ENCODE measurements at places on chromosomes 7 and 10.

DNA sequence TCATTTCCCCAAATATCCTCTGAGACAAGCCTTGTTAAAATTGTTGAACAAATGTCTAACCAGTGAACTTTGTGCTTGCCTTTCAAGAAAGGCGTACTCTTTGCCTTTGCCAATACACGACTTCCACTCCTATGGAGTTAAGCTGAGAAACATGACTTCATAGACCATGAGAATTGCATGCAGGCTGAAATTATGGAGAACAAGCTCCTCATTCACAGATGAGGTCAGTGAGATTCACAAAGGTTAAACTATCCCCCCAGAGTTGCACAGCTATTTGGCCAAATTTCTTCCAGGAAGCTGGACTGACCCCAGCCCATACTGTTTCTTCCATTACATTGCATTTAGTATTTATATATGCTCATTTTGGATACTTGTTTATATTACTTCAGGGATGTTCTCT is 221.4 kb upstream of the SEMA3C start:
- no peak for DNase-seq

- DNase-seq = no peak
Observed at GRCh38 chr7:33886149-33886623, 19.2 kb upstream of the BMPER start.

- no peak for DNase-seq
Observed at GRCh38 chr10:73634421-73634820, 6.9 kb downstream of the MYOZ1 start.

- no peak for DNase-seq
Observed at GRCh38 chr10:79246606-79247275, 100.5 kb upstream of the PPIF start.

DNA sequence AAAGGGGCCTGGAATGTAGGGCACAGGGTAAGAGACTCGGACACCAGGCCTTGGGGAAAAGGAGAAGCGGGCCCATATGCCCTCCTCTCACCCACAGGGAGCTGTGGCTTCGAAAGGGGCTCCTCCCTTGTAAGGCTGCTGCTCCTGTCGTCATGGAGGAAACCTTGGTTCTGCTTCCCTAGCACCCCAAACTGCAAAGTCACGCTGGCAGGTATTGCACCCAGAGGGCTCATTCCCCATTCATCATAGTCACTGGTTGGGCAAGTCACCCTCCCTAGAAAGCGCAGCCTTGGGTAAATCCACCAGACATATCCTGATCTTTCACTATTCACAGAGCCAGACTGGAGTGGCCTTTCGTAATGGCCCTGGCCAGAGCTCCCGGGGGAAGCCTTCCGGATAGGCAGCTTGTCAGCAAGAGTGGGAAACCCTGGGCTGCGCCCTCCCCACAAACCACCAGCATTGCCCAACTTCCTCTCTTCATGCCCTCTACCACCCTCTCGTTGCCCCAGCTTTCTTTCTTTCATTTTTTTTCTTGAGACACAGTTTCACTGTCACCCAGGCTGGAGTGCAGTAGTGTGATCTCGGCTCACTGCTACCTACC is 121.0 kb downstream of the HIP1 start:
- DNase-seq = no peak

GRCh38 chr7:138407792-138408191 is 52.3 kb upstream of the TRIM24 start:
- no peak for DNase-seq

GRCh38 chr10:132471484-132471883 is 66.1 kb upstream of the INPP5A start:
- DNase-seq = no peak

DNA sequence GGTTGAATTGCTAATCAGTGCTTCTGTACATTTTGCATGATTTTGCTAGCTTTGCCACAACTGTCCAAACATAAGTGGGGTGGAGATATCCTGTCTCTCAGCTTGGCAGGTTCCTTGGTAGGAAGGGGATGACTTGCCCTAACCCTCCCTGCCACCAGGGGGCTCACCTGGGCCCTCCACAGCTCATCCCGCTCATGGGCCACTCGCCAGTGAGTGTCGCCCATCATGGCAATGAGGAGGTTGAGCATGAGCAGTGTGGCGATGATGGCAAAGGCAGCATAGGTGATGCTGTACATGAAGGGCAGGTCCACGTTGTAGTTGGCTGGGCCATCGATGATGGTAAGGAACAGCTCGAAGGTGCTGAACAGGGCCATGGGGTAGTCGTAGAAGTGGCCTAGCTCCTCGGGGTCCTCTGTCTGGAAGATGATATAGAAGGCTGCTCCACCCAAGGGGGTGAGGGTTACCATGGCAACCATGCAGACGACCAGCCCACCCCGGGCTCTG is 12.2 kb downstream of the TRPV6 start:
- DNase-seq = no peak

- no peak for DNase-seq
Observed at GRCh38 chr7:83599131-83599530, 49.8 kb downstream of the SEMA3E start.

- DNase-seq = no peak
Observed at GRCh38 chr7:148622887-148623585, 32.5 kb downstream of the C7orf33 start.
